Bronchial epithelial cell (primary cell): ENCODE measurements at places on chromosomes 16 and 17.

DNA sequence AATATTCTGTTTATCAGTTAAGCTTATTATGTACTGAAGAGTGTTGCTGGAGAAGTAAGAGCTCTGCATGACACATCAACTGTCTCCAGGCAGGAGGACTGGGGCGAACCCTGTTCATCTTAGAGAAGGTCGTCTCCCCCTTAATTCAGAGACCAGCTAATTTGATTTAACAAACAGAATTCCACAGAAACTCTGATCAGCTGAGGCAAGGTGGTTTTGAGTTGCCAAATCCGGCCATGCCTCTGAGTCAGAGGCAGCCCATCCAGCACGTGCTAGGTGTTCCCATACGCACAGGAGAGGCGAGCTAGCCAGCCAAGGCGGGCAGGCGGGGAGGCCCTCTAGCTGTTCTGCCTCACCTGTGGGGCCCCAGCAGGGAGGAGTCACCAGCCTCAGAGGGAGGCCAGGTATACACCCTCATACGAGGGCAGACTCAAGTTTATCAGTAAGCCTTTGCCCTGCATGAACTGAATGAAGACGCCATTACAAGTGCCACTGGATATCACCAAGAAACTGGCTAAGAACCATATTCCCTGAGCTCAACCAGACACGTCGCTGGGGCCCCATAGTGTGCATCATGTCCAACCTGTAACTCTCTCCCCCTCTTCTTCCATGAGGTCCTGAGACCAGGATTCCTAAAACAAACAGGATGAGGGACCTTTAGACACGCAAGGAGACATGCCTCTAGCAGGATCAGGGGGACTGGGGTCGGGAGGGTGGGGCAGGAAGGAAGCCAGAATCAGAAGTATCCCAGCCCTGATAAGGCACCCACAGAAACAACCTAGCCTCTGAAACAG is 25.7 kb downstream of the STAT5A start:
- peak; percentile 67 for DNase-seq

DNA sequence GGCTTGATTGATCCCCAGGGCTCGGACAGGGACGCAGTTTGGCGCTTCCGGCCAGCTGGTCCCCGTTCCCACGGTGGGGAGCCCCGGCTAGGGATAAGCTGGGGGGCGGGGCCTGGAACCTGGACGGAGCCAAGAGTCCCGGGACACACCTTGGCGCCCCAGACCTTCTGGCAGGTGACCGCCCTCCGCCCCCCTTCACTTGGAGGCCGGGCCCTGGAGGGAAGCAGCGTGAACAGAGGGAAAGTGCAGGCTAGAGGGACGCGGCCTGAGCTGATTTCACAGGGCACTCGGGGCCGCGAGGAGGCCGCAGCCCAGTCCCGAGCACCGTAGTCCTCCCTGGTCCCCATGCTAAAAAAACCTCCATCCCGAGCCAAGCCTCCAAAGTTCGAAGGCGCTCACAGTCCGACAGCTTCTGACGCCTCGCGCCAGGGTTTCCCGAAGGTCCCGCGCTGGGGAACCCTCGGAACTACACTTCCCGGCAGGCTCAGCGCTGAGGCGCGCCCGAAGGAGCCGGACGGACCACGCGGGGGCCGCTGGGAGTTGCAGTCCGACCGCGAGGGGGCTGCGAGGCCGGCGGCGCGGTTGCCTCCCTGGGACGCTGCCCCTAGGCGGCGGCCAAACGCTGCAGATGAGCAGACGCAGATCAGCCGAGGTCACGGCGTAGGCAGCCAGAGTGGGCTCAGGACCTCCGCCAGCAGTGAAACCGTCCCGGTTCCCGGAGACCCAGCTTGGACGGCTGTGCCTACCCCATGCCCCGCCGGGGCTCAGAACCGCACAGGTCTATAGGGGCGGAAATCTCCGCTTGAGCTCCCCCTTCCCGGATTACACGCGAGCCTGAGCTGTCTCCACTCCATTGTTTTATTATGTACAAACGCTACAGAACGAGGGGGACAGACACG is at the start of gene TBX6:
TSS of gene TBX6 (minus strand) at position 451 of the 899 bp plus-strand sequence. CDS start 731 bp downstream, outside the sequence.
- peak; percentile 68 for DNase-seq

GRCh38 chr17:77160091-77160874 is 19.5 kb downstream of the SEC14L1 start:
- DNase-seq: no peak

- no peak for DNase-seq
These were observed 56.3 kb downstream of the PLD6 start for GRCh38 chr17:17149520-17150447.

GRCh38 chr17:33892717-33893591 is 362.1 kb upstream of the CCL2 start:
- no peak for DNase-seq

DNA sequence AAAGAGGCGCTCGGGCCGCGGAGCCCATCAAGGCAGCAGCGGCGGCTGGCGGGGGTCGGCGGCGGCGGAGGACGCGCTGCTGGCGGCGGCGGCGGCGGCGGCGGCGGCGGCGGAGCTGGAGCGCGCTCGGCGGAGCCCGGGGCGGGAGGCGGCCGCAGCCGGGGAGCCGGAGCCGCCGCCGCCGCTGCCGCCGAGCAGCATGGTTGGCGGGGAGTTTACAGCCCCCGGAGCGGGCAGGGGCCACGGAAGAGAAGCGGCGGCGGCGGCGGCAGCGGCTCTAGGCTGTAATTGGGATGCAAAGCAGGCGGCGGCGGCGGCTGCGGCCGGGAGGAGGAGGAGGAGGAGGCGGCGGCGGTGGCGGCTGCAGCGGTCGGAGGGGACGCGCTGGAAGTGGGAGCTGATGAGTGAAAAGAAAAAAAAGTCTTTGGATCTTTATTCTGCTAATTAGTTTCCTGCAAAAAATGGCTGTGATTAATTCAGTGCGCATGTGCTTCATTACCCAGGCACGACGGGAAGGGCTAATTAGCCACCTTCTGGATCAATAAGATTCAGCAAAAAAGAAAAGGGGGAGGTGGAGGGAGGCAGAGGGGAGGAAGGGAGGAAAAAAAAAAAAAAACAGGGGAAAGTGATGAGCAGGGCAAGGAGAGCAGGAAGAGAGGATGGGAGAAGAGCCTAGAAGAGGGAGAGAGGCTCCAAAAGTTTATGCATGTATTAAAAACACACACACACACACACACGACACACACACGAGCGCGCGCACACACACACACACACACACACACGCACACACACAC is 10.9 kb upstream of the ZFHX3 start:
- DNase-seq: peak; percentile 47

DNA sequence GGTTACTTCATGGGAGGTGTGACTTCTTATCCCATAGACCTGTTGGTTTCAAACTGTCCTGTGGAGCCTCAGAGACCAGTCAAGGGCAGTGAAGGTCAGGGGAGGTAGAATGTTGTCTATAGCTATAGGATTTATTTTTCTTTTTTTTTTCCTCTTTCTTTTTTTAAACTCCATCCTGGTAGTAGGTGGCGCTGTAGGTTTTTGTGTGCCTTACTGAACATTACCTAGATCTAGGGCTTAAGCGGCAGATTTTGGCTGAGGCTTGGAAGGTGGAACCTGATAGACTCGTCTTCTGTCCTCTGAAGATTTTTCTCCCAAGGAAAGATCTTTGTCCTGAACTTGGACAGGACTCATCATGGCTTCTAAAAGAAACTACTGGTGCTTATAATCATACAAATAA is 8.2 kb upstream of the LASP1NB start:
- no peak for DNase-seq

GRCh38 chr17:21508211-21508610 is 132.1 kb downstream of the KCNJ12 start:
- no peak for DNase-seq

GRCh38 chr17:77085926-77086432 is 54.8 kb upstream of the SEC14L1 start:
- no peak for DNase-seq

DNA sequence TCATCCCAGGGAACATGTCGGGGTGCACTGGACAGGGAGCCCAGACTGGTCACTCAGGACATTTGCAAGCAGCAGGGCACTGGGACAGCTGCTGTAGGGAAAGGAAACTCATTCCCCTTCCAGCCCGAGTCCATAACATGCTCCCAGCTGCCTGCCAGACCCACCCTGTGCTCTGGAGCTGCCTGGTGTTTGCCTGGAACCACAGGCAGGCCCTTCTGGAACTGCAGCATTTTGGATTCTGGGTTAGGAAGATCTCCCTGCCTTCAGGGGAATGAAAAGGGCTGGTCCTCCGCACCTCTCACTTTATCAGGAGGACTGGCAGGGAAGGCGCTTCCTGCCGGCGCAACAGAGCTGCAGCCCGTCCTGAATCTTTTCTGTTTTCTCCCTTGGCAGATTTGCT is 41.2 kb downstream of the MEAK7 start:
- DNase-seq: no peak

GRCh38 chr16:82265809-82266208 is 95.8 kb upstream of the MPHOSPH6 start:
- peak; percentile 55 for DNase-seq

- no peak for DNase-seq
These were observed 383.4 kb upstream of the RBFOX1 start for GRCh38 chr16:6949240-6949639.

GRCh38 chr16:70737377-70738082 is 51.7 kb upstream of the MTSS2 start:
- DNase-seq: no peak

- DNase-seq: peak; percentile 75
These were observed 21.3 kb downstream of the TMEM186 start for GRCh38 chr16:8776129-8776584.

- no peak for DNase-seq
These were observed 120.0 kb upstream of the TBX2 start for GRCh38 chr17:61279476-61280145.

DNA sequence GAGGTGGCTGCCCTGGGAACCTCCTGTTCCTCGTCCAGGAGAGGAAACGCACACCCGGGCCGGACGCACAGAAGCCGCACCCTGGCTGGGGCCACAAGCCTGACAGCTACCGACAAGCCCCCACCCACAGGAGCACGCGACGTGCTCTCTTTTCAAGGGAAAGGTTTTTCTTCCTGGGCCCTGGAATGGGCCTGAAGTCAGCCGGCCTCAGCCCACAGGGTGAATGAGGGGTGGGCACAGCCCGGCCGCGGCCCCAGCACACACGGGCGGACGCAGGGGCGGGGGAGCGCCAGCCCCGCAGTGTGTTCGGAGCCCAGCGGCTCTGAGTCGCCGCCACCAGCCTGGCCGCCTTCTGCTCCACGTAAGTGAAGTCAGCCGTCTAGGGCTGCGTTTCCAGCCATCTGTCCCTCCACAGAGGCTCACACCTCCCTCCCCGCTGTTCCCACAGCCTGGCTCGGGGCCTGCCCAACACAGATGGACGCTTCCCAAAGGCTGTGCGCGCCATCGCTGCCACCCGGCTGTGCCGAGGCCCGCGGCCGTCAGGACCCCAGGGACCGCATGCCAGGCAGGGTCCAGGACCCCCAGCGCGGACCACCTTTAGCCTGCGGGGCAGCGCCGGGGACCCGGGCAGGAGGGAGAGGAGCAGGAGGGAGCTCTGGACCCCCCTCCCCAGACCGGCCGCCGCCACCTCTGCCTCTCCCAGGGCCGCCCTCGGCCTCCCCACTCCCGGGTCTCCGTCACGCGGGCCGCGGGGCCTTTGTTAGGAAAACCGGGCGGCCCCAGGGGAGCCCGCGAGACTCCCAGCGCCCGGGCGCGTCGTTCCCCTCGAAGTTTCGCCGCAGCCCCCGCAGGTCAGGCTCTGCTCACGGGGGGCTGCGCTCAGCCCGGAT is 36.8 kb downstream of the CBFA2T3 start:
- no peak for DNase-seq

- DNase-seq: no peak
These were observed 41.4 kb upstream of the ULK2 start for GRCh38 chr17:19909139-19909538.

DNA sequence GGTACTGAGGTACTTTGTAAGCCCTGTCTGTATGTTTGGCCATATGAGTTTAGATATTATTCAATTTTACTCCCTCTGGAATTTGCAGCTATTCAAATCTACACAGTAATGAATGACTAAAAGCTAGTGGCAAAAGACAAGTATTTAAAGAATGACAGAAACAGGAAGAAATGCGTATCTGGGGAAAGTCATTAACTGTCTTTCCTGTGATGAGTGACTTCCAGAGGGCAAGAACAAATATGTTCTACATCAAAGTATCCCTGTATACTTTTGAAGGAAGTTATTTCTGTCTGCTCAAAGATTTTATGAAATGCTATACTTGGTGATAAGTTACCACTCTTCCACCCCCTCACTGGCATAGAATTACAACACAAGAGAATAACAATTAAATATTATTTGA is 489.3 kb upstream of the SOX9 start:
- DNase-seq: peak; percentile 78
